Midbrain (tissue), 1 donor: ENCODE measurements at places on chromosomes 13 and 19.

DNA sequence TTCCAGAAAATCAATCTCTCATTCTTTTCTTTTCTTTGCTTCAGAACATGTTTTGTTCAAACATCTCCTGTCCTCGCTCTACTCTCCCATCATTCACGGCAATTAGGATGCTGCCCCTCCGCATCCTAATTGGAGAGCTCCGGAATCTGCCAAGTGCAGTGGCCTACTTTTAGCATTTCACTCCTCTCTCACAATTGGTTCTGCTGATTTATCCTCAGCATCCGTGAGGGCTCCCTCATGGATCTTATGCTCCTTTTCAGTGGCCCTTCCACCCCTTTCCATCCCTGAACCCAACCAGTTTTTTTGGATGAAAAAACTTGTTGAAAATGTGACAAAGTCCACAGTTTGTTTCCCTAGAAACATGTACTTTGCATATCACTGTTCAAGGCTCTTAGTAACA lies 22.4 kb downstream of the AMER2 start:
- peak; percentile 23 for DNase-seq

DNA sequence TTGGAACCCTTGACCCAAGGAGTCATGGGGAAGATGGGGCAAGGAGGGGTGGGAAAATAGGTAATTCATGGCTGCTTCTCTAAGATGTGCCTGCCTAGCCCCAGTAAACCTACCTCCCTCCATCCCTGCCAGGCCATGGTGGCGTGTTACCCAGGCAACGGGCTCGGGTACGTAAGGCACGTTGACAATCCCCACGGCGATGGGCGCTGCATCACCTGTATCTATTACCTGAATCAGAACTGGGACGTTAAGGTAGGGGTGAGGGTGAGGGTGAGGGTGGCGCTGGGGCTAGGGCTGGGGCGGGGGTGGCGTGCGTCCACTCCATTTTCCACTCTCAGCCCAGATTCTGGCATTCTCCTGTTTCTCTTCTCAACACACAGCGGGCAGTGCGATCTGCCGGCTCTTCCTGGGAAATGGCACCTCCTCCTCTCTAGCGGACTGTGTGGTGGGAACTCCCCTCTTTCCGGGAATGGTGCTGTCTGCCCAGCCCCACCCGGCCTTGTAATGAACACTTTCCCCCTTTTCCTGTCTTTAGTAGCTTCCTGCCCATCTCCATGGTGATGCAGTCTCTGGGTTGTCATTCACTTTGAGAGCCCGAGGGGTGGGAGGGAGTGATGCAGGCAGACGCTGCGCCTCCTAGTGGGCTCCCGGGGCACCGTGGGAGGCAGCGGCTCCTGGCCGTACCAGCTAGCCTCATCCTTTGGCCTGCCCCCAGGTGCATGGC lies 7.6 kb downstream of the EGLN2 start:
- DNase-seq, result peak; percentile 93

DNA sequence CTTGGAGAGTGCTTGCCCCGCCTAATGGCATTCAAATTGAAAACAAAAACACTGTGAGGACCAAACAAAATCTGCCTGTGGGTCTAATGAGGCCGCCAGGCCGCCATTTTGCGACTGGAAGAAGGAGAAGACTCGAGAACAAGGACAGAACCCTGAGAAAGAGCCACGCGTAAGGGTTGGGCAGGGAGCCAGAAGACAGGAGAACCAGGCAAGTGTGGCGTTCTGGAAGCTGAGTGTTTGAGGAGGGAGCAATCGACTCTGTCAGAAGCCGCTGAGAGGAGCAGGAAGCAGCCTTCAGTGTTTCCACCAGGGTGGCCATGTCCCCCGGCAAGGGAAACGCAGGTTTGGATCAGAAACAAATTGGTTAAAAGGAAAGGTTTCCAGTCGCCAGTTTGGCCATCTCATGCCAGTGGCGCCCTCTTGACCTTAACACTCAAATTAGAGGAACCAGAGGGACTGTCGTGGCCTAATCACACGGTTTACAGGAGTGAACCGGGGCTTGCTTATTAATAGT lies 10.2 kb upstream of the PTOV1 start:
- no peak for DNase-seq

DNA sequence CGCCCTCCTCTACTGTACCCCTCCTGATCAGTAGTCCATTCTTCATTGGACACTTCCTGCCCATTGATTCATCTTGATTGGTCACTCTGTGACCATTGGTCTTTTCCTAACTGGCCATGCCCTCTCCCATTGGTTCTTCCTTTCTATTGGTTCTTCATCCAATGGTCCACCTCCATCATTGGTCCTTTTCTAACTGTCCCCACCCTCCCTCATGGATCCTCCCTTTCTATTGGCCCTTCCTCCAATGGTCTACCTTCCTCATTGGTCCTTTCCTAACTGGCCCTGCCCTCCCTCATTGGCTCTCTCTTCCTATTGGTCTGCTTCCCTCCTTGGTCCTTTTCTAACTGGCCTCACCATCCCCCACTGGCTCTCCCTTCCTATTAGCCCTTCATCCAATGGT lies 7.1 kb downstream of the KLK6 start:
- DNase-seq, result no peak

DNA sequence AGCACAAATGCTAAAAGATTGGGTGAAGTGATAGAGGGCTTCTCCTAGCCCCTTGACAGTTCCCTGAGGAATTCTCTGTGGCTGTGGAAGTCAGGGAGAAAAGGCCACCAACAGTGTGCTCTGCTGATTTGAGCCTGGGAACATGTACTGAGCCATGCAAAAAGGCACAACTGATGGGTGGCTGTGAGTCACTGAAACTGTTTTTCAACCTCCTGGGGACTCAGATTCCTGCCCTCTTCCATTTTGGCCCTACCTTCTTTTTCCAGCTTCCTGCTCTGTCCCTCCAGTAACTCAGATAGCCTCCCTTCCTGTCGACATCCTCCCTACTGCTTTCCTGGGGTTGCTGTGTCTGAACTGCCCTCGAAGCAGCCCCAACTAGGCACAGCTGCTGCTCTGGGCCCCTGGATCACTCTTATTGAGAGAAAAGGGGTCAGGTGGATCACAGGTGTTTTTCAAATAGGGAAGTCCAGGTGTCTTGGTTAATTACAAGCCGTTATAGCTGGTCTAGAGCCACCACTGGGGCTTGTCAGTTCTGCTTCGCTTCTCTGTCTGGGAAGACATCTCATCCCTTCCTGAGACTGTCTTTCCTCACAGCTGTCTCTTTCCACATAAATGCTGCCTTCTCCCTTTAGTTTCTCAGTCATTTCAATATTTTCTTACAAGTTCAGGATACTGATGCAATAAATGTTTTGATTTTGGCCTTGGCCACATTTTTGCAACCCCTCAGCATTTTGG lies 13.7 kb downstream of the FAM124A start:
- no peak for DNase-seq

DNA sequence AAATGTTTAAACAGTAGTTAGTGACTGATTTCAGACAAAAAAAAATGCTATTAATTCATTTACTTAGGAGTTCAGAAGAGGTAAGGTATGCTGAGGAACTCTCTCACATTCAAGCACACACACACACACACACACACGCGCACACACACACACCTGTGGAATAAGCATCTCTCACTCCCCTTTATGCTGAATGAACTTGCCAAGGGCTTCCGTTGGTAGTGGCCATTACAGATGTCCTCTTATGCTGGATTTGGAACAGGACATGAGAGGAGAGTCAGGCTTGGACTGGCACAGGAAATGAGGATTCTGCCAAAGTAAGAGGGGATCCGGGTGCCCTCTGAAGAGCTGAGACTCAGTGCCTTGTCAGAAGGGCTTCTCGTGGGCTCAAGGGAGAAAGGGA lies 463.4 kb upstream of the MIR17HG start:
- no peak for DNase-seq

- DNase-seq, result no peak
Measured at GRCh38 chr13:106302011-106302410, 233.5 kb downstream of the EFNB2 start.

GRCh38 chr19:38544569-38545315 lies 73.0 kb downstream of the MAP4K1 start:
- DNase-seq, result no peak
